Activated CD8-positive, alpha-beta T cell treated with anti-CD3 and anti-CD28 coated beads for 36 hours (primary cell): ENCODE measurements at places on chromosomes 6 and 20. TPM values are rescaled to one million over a fixed set of nuclear protein-coding genes. Genes with fewer than 3 reads are reported as not detected.

Gene MOXD1
- not detected for total RNA-seq

Gene NNAT
- total RNA-seq: 0.47 TPM

Gene C20orf144
- total RNA-seq: 0.29 TPM

Gene PLAGL1
- 20.7 TPM for total RNA-seq

Gene ZSWIM3
- 3.5 TPM for total RNA-seq

Gene BACH2
- 66.9 TPM for total RNA-seq

Gene RIPPLY2
- not detected for total RNA-seq
